GM12865 (cell line): ENCODE measurements at places on chromosomes 5 and 9.

GRCh38 chr5:159802661-159803060, 113.6 kb upstream of the ADRA1B start:
- no peak for DNase-seq

DNA sequence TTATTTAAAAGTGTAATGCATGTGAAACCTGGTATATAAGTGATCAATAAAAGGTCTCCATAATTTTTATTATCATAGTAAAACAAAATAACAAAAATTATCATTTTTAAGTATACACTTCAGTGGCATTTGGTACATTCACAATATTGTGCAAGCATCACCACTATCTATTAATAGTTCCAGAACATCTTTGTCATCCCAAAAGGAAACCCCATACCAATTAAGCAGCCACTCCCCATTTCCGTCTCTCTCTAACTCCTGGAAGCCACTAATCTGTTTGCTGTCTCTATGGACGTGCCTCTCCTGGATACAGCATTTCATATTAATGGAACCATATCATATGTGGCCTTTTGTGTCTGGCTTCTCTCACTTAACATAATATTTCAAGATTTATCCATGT, 7.6 kb downstream of the OLFML2A start:
- DNase-seq: no peak

- no peak for DNase-seq
Measured at GRCh38 chr5:68379275-68380036, 163.9 kb downstream of the PIK3R1 start.

DNA sequence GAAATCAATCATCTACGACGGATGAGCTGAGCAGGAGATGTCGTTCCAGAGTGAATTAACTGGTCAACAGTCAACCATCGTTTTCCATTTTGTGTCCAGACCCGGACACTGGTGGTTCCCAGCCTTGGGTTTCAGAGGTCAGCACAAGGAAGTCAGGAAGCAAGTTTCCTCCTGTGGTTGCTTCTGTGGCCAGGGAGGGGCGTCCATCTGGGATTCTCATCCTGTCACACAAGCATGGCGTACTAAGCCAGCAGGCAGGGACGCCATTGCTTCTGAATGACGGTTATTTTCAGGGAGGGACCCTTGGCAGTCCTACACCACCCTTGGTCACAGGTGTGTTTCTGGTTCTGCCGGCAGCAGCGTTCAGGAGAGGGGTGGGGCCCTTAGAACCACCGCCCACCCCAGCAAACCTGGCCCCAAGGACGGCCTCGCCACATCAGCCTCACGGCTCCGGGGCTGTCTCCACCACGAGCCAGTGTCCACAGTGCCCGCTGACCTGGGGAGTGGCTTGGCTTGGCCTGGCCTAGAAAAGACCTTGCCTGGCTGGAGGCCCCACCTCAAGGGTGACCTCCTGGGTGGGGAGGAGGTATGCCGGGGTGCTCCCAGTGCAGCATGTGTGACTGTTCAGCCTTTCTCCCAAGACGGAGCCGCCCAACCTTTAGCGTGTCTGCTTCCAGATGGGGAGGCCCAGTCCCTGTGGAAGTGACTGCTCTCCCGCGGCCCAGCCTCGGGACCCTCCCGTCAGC, 25.2 kb downstream of the NDUFS6 start:
- DNase-seq: no peak

DNA sequence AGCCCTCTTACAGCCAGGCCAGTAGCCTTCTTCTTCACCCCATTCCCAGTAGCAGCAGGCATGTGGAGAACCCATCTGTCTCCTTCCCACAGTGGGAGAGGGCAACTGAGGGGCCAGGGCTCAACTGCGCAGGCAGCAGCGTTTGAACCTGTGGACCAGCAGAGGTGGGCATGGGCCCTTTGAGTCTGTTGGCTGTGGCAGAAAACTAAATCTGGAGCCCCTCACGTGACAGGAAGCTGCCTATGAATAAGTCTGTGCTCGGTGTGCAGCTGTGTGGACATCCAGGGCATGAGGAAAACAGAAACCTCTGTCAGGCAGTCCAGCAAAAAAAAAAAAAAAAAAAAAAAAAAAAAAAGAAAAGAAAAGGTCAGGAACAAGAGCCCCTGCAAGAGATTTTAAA, 189.2 kb upstream of the NR3C1 start:
- peak; percentile 86 for DNase-seq

GRCh38 chr5:178111925-178112324, 1.4 kb upstream of the N4BP3 start:
- no peak for DNase-seq

- DNase-seq: no peak
Measured at GRCh38 chr5:72920690-72921502, 34.9 kb upstream of the FCHO2 start.

- no peak for DNase-seq
Measured at GRCh38 chr9:99213197-99213596, 8.5 kb downstream of the ALG2 start.

DNA sequence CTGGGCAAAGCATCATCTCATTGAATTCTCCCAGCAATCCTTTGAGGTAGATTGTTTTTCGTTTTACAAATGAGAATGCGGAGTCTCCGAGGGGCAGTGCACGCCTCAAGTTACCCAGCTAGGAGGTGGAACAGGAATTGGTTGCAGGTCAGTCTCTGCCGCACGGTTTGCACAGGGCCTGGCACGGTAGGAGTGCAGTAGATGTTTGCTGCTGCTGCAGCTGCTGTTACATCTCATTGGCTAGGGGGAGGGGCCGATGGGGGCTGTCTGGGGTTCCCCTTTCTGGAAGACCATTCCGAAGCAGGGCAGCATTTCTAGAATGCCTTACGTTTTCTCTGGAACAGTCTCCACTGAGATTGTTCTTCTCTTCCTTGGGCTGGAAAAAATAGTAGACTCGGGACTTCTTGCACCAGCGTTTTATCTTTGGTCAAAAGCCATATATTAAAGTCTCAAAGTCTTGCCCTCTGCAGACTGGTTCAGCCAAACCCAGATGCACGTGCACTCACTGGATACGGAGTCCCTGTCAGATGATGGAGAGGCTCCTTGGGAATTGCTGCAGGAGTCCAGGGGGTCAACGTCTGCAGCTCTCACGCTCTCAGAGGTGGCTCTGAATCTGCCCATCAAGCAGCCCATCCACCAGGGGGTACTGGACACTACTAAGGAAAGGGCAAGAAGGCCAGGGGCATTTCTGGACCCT, 1.2 kb downstream of the USP20 start:
- DNase-seq: peak; percentile 45

- no peak for DNase-seq
Measured at GRCh38 chr5:28548856-28549255, 1510.5 kb upstream of the CDH9 start.

DNA sequence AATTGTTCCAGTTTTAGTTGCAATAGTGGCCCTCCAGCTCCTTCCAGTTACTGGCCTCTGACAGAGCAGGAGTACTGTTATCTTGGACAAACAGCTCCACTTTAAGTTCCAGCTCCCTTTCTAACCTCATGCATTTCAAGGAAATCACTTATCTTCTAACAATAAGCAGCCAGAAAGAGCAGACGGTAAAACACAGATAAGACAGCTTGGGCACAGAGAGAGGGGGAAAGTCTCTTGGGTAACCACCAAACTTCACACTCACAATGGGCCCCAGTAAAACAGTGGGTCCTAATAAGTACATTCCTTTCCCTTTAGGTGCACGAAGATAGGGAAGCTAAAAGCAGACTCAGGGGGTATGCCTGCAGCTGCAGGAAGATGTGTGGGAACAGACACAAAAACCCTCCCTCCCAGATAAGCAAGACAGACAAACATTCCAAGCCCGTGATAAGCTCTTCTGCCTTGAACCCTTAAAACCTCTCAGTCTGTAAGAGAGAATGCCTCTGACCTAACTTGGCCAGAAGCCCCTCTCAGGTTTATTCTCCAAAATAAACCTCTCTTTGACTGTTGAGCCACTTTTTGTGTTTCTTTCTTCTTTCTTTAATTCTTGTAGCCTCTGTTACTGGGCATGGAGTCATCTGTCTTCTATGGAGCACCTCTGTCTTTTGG, 30.8 kb downstream of the OR1J1 start:
- DNase-seq: no peak

GRCh38 chr5:178460598-178460997, 129.6 kb downstream of the COL23A1 start:
- no peak for DNase-seq

GRCh38 chr9:124356745-124357390, 58.4 kb downstream of the PSMB7 start:
- DNase-seq: no peak

DNA sequence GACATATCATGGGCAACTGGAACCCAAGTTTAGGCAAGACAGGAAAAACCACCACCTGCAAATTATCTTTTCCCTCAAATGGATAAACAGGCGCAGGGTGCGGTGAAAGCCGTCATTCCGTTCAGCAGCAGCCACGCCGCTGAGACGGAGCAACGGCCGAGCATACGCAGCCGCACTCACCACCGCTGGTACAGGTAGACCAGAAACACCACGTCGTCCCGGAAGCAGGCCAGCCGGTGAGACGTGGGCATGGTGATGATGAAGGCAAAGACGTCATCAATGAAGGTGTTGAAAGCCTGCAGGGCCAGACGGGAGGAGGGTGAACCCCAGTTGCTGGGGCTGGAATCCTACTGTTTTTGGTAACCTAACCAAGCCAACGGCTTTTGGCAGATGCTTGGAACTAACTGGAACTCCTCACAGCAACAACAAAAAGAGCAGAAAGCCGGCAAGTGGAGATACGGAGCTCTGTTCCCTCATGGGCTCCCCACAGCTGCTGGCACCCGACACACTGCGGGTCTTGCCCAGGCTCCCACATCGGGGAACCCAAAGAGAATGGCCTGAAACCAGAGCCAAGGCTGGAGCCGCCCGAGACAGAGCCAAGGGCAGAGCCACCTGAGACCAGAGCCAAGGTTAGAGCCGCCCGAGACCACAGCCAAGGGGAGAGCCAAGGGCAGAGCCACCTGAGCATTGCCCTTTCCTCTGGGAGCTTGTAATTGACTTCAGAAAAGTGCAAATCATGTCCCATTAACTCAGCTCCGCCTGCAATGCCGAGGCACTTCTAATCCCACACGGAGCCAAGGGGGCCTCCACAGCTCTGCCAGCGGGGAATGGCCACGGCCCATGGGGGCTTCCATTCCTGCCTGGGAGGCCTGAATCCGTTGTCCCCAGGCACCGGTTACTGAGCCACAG, 24.2 kb downstream of the CLPTM1L start:
- no peak for DNase-seq

GRCh38 chr5:179912386-179912785, 4.7 kb upstream of the TBC1D9B start:
- no peak for DNase-seq

- no peak for DNase-seq
Measured at GRCh38 chr5:158464383-158464782, 605.4 kb upstream of the CLINT1 start.

GRCh38 chr9:87516222-87516925, 18.7 kb downstream of the DAPK1 start:
- no peak for DNase-seq

GRCh38 chr5:137275083-137275482, 224.0 kb downstream of the SPOCK1 start:
- no peak for DNase-seq

DNA sequence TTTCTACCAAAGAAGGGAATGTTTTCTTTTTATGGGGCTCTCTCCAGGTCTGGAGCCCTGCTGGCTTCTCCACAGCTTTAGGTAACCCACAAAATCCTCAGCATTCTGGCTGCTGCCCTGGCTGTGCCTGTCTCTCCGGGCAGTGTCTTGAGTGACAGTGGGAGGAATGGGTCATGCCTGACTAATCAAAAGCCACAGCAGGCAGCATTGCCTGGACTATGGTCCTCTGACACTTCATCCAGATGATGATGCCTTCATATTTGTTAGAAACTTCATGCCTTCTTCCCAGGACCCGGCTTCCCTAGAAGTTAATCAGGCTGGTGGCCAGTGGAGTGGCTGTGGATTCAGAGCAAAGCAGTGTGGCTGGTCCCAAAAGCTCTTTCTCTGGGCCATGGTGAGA, 32.2 kb upstream of the TGFBI start:
- no peak for DNase-seq
